RWPE2 (cell line): ENCODE measurements at places on chromosomes 4 and X.

- no peak for DNase-seq
- no peaks in the 10 kb centered on the region for H3K27me3 ChIP-seq
- H3K36me3 ChIP-seq: no peaks in the 10 kb centered on the region
- peaks cover 18% of the 10 kb centered on the region for H3K4me1 ChIP-seq
Measured at GRCh38 chr4:151676301-151676700, 84.5 kb downstream of the GATB start.

- H3K36me3 ChIP-seq: no peaks in the 10 kb centered on the region
- H3K27ac ChIP-seq: no peak overlapping the region
- H3K4me1 ChIP-seq: peaks cover 6% of the 10 kb centered on the region
- H3K4me3 ChIP-seq: no peak overlapping the region
- DNase-seq: no peak
Measured at GRCh38 chr4:7585768-7586167, 151.0 kb upstream of the PSAPL1 start.

- no peak overlapping the region for H3K4me3 ChIP-seq
- no peak for DNase-seq
- peaks cover 18% of the 10 kb centered on the region for H3K27me3 ChIP-seq
- no peaks in the 10 kb centered on the region for H3K4me1 ChIP-seq
- H3K27ac ChIP-seq: no peak overlapping the region
- no peaks in the 10 kb centered on the region for H3K36me3 ChIP-seq
Measured at GRCh38 chrX:71912156-71912555, 1.5 kb downstream of the NHSL2 start.

- H3K4me3 ChIP-seq: no peak overlapping the region
- no peaks in the 10 kb centered on the region for H3K36me3 ChIP-seq
- no peak for DNase-seq
- H3K27ac ChIP-seq: no peak overlapping the region
Measured at GRCh38 chrX:77731821-77732419, 54.1 kb downstream of the ATRX start.

GRCh38 chrX:19758539-19758938, 128.9 kb downstream of the SH3KBP1 start:
- H3K36me3 ChIP-seq: no peaks in the 10 kb centered on the region
- no peak for DNase-seq
- H3K4me1 ChIP-seq: peaks cover 11% of the 10 kb centered on the region
- H3K27me3 ChIP-seq: no peaks in the 10 kb centered on the region
- no peak overlapping the region for H3K4me3 ChIP-seq

DNA sequence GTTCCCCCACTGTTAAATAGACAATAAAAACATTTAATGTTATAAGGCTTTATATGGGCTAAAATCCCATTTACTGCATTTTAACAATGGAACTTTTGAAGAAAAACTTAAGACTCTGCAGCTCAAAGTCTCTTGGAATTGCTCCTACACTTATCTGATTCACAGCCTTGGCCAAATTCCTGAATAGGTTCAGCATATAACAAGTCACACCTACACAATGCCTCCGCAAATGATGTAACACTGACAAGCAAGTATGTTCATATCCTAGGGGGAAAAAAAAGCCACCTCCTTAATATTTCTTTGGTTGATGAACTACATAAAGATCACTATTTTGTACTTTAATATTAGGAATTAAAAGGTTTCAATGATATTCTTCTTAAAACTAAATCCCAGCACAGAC, 34.5 kb downstream of the RPS6KA6 start:
- no peak for DNase-seq
- peaks cover 28% of the 10 kb centered on the region for H3K4me1 ChIP-seq
- H3K27ac ChIP-seq: no peak overlapping the region
- H3K27me3 ChIP-seq: no peaks in the 10 kb centered on the region
- H3K4me3 ChIP-seq: no peak overlapping the region

DNA sequence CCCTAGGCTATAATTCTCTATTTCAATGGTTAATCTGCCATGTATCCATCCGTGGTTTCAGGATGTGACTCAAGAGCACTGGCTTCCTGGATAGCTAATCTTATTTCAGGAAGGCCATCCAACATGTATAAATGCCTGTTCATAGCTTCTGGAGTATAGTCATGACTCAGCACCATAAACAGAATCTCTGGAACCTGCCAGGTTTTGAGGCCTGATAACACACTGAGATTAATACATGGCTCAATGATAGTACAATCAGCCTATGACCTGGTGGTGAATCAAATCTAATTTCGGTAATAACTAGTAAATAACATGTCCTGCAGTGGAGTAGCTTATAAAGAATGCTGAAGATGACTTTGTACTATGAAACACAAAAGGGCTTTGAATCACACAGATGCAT, 5.7 kb upstream of the IL13RA2 start:
- no peak overlapping the region for H3K4me3 ChIP-seq
- peaks cover 27% of the 10 kb centered on the region for H3K4me1 ChIP-seq

DNA sequence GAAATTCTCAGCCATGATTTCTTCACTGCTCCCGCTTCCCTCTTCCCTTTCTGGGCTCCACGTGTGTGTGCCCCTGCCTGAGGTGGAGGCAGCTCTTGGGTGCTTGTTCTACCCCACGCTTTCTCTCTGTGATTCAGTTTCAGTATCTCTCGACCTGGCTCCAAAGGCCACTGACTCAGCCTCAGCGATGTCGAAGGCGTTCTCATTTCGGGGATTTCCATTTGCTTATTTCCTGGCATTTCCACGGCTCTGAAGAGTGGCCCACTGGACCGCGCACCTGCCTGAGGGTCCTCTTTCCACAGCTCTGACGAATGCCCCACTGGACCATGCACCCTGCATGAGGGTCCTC, 52.4 kb downstream of the GAK start:
- H3K36me3 ChIP-seq: peaks cover 31% of the 10 kb centered on the region
- no peak overlapping the region for H3K4me3 ChIP-seq
- H3K4me1 ChIP-seq: no peaks in the 10 kb centered on the region

GRCh38 chr4:128835498-128836222, 26.2 kb downstream of the JADE1 start:
- H3K4me3 ChIP-seq: no peak overlapping the region
- H3K36me3 ChIP-seq: peaks cover 11% of the 10 kb centered on the region
- H3K4me1 ChIP-seq: no peaks in the 10 kb centered on the region
- no peak for DNase-seq
- H3K27me3 ChIP-seq: no peaks in the 10 kb centered on the region

- no peak overlapping the region for H3K27ac ChIP-seq
- H3K4me1 ChIP-seq: no peaks in the 10 kb centered on the region
- H3K36me3 ChIP-seq: no peaks in the 10 kb centered on the region
- no peak overlapping the region for H3K4me3 ChIP-seq
- DNase-seq: no peak
Measured at GRCh38 chrX:63918611-63919010, 133.6 kb upstream of the ARHGEF9 start.

DNA sequence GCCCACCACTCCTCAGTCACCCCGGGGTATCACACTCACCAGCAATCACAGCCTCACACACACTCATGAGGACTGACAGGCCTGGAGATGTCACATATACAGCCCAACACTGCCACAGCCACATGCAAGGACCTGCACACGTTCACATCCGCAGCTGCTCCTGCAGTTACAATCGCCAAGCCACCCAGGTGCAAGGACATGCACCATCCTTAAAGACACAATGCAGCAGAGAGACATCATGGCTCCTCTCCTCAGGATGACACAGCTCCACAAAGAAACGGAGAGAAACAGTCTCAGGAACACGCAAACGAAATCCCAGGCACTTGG, 1.1 kb downstream of the PCSK1N start:
- no peak for DNase-seq
- no peaks in the 10 kb centered on the region for H3K4me1 ChIP-seq
- H3K27me3 ChIP-seq: no peaks in the 10 kb centered on the region
- no peaks in the 10 kb centered on the region for H3K36me3 ChIP-seq
- peak overlapping the region; percentile 53 for H3K4me3 ChIP-seq
- H3K27ac ChIP-seq: no peak overlapping the region

GRCh38 chr4:22707390-22707789, 14.7 kb downstream of the GBA3 start:
- DNase-seq: no peak
- H3K27ac ChIP-seq: no peak overlapping the region
- peaks cover 8% of the 10 kb centered on the region for H3K27me3 ChIP-seq
- H3K36me3 ChIP-seq: no peaks in the 10 kb centered on the region
- no peak overlapping the region for H3K4me3 ChIP-seq
- no peaks in the 10 kb centered on the region for H3K4me1 ChIP-seq

- H3K4me3 ChIP-seq: no peak overlapping the region
- no peaks in the 10 kb centered on the region for H3K4me1 ChIP-seq
- H3K27ac ChIP-seq: no peak overlapping the region
- H3K27me3 ChIP-seq: no peaks in the 10 kb centered on the region
Measured at GRCh38 chr4:100696531-100696930, 178.7 kb upstream of the EMCN start.

GRCh38 chr4:148779771-148780170, 337.6 kb upstream of the NR3C2 start:
- H3K4me1 ChIP-seq: no peaks in the 10 kb centered on the region
- H3K27ac ChIP-seq: no peak overlapping the region
- no peak overlapping the region for H3K4me3 ChIP-seq
- H3K36me3 ChIP-seq: no peaks in the 10 kb centered on the region
- no peak for DNase-seq

GRCh38 chrX:6053141-6053540, 175.5 kb downstream of the NLGN4X start:
- no peaks in the 10 kb centered on the region for H3K36me3 ChIP-seq
- H3K27me3 ChIP-seq: no peaks in the 10 kb centered on the region
- no peak for DNase-seq
- peaks cover 13% of the 10 kb centered on the region for H3K4me1 ChIP-seq
- H3K27ac ChIP-seq: no peak overlapping the region

DNA sequence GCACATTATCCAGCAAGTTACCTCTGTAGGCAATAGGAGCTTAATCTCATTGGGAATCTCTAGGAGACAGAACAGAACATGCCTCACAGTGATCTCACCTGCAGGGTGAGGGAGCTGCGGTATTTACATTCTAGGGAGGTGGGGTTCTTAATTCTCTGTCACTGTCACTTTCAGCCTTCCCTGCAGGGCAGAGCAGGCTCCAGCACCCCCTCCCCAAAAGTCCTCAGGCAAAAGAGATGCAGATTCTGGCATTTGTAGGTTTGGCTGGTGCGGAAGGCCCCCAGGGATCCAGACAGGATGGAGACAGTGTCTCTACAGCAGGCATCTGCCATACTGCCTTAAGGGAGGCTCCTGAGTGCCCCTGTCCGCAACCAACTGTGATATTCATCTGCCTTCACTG, 166.4 kb upstream of the ATP6AP2 start:
- no peak overlapping the region for H3K4me3 ChIP-seq
- no peaks in the 10 kb centered on the region for H3K27me3 ChIP-seq
- H3K4me1 ChIP-seq: no peaks in the 10 kb centered on the region
- no peaks in the 10 kb centered on the region for H3K36me3 ChIP-seq

GRCh38 chrX:77003956-77004355, 443.2 kb upstream of the FGF16 start:
- H3K27me3 ChIP-seq: no peaks in the 10 kb centered on the region
- H3K4me3 ChIP-seq: no peak overlapping the region
- H3K4me1 ChIP-seq: no peaks in the 10 kb centered on the region
- no peak overlapping the region for H3K27ac ChIP-seq
- H3K36me3 ChIP-seq: no peaks in the 10 kb centered on the region

DNA sequence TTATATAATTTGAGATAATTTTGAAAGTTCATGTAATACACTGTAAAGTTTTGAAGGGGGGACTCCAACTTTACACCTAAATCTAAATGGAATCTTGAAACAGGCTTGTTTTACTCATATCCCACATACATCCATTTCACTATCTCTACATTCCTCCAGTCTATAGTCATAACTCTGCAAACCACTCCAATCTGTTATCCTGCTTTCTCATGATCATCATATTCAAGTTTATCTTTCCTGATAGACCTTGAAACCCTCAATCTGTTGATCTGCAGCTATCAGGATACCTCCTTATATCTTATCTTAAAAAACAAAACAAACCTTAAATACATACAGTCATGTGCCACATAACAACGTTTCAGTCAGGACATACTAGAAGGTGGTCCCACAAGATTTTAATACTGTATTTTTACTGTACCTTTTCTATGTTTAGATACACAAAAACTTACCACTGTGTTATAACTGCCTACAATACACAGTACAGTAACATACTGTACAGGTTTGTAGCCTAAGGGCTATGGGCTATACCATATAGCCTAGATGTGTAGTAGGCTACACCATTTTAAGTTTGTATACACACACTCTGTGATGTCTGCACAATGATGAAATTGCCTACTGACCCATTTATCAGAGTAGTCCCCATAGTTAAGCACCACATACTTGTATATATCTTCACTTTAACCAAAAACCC, 14.0 kb downstream of the CHIC2 start:
- no peak for DNase-seq
- no peaks in the 10 kb centered on the region for H3K27me3 ChIP-seq
- peaks cover 12% of the 10 kb centered on the region for H3K4me1 ChIP-seq
- H3K36me3 ChIP-seq: peaks cover 37% of the 10 kb centered on the region
- H3K4me3 ChIP-seq: no peak overlapping the region
- H3K27ac ChIP-seq: peak overlapping the region; percentile 17

- no peak for DNase-seq
- no peak overlapping the region for H3K4me3 ChIP-seq
- H3K4me1 ChIP-seq: no peaks in the 10 kb centered on the region
- no peak overlapping the region for H3K27ac ChIP-seq
Measured at GRCh38 chr4:57504139-57504538, 394.0 kb upstream of the IGFBP7 start.

GRCh38 chr4:145041378-145041777, 56.6 kb downstream of the ANAPC10 start:
- H3K4me3 ChIP-seq: no peak overlapping the region
- no peak overlapping the region for H3K27ac ChIP-seq
- H3K27me3 ChIP-seq: no peaks in the 10 kb centered on the region
- peaks cover 8% of the 10 kb centered on the region for H3K4me1 ChIP-seq
- H3K36me3 ChIP-seq: peaks cover 6% of the 10 kb centered on the region

- no peaks in the 10 kb centered on the region for H3K27me3 ChIP-seq
- no peak overlapping the region for H3K4me3 ChIP-seq
- no peak overlapping the region for H3K27ac ChIP-seq
- H3K4me1 ChIP-seq: peaks cover 2% of the 10 kb centered on the region
Measured at GRCh38 chrX:134482371-134482770, 22.4 kb downstream of the HPRT1 start.

DNA sequence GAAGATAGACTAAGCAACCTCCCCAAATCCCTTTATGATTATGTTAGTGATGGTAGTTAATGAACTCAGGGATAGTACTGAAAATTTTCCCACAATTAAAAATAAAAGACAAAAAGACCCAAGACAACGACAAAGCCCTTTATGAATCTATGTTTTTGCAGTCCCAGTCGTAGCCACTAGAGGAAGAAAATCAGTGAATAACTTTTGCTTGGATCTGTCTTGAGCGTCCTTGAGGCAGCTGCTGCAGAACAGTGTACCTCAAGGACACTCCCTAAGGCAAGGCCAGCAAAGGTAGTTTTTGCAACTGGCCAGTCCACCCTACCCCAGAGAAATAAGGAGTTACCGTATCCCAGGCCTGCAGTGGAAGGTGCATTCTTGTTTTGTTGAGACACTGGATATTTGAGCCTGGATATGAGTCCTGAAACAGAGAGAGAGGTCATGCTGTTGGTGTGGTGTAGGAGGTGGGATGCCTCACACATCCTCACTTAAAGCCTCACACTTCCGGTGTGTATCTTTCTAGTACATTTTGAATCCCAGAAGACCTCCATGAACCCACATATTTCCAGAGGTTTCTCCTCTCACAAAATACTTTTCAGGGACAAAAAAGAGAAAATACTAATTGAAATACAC, 8.7 kb upstream of the TIMM8A start:
- H3K36me3 ChIP-seq: no peaks in the 10 kb centered on the region
- DNase-seq: no peak
- H3K27me3 ChIP-seq: no peaks in the 10 kb centered on the region
- H3K27ac ChIP-seq: no peak overlapping the region
- no peak overlapping the region for H3K4me3 ChIP-seq
- H3K4me1 ChIP-seq: no peaks in the 10 kb centered on the region
